ENCODE measurements at places on chromosomes 13 and 19. TPM values are rescaled to one million over a fixed set of nuclear protein-coding genes. Genes with fewer than 3 reads are reported as not detected.

GRCh38 chr13:38419312-38419873, 69.7 kb downstream of the UFM1 start:
- H3K36me3 ChIP-seq, result no peaks in the 10 kb centered on the region
- no peaks in the 10 kb centered on the region for H3K27me3 ChIP-seq
- DNase-seq, result no peak
- no peak overlapping the region for H3K27ac ChIP-seq
- H3K4me3 ChIP-seq, result no peak overlapping the region

DNA sequence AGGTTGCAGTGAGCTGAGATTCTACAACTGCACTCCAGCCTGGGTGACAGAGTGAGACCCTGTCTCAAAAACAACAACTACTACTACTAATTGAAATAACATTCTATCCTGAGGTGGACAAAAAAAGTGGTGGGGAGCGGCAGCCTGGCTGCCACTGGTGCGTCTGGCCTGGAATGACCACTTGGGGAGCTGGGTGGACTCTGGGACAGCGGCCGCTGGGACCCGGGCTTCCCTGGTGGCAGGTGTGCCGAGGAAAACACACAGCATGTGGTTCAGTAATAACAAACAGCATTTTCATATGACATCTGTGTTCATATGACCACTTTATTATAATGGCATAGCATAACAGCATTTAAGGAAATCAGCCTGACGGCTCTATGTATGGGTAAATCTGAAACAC, 33.9 kb downstream of the TFDP1 start:
- no peak overlapping the region for H3K4me3 ChIP-seq
- DNase-seq, result no peak
- no peak overlapping the region for H3K27ac ChIP-seq
- no peaks in the 10 kb centered on the region for H3K27me3 ChIP-seq
- no peaks in the 10 kb centered on the region for H3K36me3 ChIP-seq

DNA sequence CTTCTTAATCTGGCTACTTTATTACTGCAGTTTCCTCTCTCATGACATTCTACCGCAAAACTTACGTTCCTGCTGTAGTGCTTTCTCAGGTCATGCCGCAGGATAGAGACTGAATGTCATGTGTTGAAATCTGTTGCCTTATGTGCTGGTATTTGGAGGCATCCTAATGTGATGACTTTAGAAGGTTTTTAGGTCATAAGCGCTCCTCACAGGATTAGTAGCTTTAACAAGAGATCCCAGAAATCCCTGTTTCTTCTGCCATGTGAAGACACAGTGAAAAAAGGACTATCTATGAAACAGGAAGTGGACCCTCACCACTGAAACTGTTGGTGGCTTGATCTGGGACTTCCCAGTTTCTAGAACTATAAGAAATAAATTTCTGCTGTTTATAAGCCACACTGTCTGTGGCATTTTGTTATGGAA, 209.3 kb downstream of the LACC1 start:
- no peak overlapping the region for H3K27ac ChIP-seq
- H3K36me3 ChIP-seq, result no peaks in the 10 kb centered on the region
- no peaks in the 10 kb centered on the region for H3K4me1 ChIP-seq
- no peak overlapping the region for H3K4me3 ChIP-seq
- no peak for DNase-seq

DNA sequence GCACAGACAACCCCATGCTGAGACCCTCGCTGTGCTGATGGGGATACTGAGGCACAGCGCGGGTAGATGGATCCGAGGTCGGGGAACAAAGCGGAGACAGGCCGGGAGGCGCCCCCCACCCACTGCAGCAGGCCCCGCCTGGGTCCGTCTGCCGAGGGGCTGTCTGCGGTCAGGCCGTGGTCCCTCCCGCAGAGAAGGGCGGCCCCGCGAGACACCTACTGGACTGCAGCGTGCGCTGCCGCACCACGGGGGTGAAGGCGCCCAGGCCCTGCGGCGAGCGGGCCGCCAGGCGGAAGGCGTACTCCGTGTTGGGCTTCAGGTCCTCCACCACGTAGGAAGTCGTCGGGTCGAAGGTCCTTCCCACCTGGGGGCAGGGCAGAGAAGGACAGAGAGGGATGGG, 101.9 kb downstream of the PTPRS start:
- H3K27me3 ChIP-seq, result no peaks in the 10 kb centered on the region
- no peaks in the 10 kb centered on the region for H3K36me3 ChIP-seq
- no peak for DNase-seq
- no peaks in the 10 kb centered on the region for H3K4me1 ChIP-seq
- H3K4me3 ChIP-seq, result no peak overlapping the region

Gene RINL
- 7.1 TPM for polyA plus RNA-seq

Gene KLK3
- polyA plus RNA-seq, result 0.35 TPM

Gene TSSK6
- 1.0 TPM for polyA plus RNA-seq

Gene SULT2B1
- polyA plus RNA-seq, result 0.72 TPM

Data from adrenal gland (tissue), 19 donors.